HT1080 (cell line): ENCODE measurements at places on chromosomes 1 and 21. TPM values are rescaled to one million over a fixed set of nuclear protein-coding genes. Genes with fewer than 3 reads are reported as not detected.
A peak's percentile ranks its signal among the peaks of the same experiment; 100 is the strongest.

DNA sequence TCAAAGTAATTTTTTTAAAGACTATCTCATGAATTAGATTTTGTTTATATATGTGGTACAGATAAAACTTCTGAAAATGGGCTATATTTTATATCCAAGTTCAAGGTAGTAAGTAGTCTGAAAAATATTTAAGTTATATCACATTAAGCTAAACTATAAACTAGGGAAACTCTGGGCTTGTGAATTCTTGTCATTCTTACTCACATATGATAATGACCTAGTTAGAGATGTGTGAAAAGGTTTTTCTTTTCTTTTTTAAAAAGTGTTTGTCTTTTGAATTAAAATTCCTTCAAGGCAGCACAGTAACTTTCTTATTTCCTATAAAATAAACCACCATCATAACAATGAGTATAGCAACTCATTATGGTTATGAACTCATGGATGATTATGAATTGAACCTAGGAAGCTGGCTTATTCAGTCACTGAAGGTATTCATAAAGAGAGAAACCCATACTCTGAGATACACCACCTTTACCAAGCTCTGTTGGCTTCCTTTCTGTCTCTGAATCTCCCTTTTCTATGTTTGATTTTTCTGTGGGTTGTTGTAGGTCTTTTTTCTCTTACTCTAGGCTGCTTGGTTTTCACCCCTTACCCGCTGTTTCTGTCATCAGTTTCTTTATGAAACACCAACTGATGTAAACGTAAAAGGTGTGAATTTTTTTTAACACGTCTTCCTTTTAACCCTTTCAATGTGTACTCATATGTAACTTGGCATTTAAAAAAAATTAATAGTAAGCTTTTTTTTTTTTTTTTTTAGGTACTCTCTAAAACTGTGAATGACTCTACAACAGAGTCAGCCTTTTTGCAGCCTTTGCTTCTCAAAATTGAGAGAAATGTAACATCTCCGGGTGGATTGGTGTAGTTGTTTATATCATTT is 25.2 kb downstream of the IL12RB2 start:
- DNase-seq, result no peak

DNA sequence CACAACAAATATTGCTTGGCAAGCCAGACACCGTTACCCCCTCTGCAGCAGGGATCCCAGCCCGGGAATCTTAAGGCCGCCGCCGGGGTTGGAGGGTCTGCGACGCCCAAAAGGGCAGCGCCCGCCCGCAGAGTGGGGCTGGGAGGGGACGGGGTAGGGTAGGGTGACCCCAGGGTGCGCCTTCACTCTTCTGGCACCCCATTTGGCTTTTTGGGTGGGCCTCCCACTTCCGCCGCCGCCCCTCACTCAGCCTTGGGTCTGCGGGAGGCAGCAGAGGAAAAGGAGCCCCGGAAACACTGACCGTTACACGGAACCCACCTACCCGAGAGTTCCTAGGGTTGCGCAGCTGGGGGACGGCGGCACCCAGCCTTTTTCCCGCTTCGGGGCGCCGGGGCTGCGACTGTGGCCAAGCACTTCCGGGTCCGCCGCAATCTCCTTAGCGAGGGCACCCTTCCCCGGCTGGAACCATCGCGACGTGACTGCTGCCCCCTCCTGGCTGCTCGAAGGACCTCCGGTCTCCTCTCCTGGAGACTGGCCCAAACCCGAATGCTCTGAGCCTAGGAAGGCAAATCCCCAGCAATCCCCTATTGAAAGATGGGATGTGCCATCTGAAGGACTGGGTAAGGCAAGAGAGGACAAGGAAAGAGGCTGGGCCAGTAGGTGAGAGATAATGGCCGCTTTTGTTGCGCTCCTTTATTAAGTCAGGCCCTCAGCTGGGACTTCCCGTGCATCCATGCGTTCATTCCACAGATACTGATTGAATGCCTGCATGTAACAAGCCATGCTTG is at the start of gene PIGC:
PIGC (minus strand) TSS at position 404 of the 788 bp plus-strand sequence. CDS start 1,447 bp downstream, outside the sequence.
- peak; percentile 82 for DNase-seq

DNA sequence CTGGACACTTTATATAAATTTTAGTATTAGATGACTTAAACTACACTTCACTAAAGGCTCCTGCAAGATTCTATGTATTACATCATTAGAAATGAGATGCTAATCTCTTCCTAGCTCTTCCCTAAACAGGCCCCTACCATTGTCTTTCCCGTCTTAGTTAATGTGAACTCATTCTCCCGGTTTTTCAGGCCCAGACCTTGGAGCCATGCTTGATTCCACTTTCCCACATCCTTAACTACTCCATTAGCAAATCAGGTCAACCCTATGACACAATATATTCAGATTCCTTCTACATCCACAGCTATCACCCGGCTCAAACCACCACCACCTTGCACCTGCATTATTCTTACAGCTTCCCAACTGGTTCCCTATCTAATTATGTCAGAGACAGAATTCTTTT is 73.3 kb downstream of the NVL start:
- no peak for DNase-seq

- DNase-seq, result no peak
Observed at GRCh38 chr21:46131588-46131837, 23.9 kb downstream of the FTCD start.

DNA sequence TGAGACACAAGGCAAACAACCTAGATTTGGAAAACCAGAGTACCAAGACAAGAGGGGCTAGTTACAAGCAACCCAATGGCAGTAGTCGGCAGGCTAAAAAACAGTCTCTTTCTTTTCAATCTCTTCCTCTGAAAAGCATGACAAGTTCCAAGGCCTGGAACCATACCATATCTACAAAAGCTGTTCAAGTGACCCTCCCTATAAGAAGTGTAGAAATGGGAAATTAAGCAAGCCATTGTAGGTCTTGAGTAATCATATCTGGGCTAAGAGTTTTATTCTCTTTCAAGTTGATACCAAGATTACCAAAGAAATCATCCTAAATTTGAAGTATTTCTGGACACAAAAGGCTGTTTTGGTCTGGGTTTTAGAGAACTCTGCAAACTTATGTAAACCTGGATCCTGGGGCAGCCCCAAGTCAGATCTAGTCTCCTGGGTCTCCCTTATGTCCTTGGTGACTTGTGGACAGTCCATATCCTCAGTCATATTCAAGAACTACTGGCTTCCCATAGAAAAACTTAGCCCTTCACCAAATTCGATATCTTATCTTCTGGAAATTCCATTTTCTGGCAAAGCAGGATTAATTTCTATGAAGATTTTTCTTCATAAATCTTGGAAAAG is 24.7 kb downstream of the FMO3 start:
- no peak for DNase-seq

DNA sequence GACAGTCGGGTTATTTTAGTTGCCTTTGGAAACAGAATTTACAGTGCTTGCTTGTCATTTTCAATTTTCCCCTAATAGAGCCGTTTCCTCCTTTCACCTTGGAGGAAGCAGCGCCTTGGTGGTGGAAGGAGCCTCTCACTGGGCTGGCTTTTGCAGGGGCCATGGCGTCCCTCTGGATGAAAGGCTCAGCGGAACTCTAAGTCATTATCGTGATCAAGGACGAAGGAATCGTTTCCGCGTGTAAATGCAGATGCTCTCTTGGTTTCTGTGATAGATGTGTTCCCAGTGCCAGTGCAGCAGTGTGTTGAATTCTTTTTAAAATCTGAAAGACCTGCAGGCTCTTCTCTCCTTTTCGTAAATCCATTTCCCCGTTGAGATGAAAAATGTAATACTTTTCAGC is 126.2 kb upstream of the LMO4 start:
- no peak for DNase-seq

GRCh38 chr21:34916446-34916845 is 132.7 kb downstream of the RUNX1 start:
- no peak for DNase-seq

GRCh38 chr1:187262731-187263130 is 434.0 kb downstream of the PLA2G4A start:
- DNase-seq, result no peak

DNA sequence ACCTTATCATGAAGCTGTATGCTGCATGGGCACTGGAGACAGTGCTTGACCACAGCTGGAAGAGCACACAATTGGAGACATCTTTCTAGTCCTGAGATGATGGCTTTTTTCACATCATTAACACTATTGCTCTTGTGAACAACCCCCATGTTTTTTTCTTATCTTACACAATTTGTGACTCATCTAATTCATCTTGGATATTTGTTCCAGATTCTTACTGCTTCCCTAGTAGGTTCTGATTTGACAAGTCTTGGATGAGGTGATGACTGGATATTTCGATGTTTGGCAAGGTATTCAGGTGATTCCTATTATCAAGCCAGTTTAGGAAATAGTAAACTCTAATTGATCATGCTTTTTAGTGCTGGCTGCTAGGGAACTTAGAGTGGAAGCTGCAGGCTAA is 23.7 kb downstream of the HLX start:
- no peak for DNase-seq

DNA sequence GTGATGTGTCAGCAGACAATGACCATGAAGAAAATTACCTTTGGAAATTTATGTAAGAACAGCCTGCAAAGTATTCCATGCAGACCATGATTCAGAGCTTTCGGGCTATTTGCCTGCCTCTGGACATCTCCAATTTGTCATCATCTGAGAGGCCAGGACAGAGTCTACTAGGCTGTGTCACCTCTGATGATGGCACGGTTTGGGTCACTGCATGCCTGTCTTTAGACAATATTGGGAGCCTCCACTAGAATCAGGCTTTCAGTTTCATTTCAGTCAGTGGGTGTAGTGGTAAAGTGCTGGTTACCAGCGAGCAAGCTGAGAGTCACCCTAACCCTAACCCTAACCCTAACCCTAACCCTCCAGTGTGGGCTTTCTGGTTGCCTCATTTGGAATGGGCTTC is 80.8 kb downstream of the KCNJ6 start:
- DNase-seq, result no peak

DNA sequence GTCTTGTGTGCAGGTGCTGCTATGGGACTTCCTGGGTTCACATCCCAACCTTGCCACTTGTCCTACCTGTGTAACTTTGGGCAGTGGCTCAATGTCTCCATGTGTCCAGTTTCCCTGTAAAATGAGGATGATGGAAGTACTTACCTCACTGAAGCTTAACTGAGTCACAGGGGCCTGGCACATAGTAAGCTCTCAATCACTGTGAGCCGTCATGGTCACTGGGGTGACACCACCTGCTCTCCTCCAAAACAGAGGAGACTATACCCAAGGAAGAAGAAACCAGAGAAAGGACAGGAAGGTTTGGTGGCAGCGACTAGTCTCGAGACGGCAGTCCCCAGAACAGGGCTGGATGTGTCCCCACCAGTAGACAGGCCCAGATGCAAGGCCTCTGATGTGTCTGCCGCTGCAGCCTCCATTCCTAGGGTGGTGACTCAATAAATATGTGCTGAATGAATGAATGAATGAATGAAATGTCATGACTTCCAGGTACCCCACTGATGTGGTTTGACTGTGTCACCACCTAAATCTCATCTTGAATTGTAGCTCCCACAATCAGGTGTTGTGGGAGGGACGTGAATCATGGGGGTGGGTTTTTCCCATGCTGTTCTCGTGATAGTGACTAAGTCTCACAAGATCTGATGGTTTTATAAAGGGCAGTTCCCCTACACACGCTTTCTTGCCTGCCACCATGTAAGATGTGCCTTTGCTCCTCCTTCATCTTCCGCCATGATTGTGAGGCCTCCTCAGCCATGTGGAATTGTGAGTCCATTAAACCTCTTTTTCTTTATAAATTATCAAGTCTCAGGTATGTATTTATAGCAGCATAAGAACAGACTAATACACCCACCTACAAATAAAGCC is 13.0 kb upstream of the LRP8 start:
- peak; percentile 32 for DNase-seq

DNA sequence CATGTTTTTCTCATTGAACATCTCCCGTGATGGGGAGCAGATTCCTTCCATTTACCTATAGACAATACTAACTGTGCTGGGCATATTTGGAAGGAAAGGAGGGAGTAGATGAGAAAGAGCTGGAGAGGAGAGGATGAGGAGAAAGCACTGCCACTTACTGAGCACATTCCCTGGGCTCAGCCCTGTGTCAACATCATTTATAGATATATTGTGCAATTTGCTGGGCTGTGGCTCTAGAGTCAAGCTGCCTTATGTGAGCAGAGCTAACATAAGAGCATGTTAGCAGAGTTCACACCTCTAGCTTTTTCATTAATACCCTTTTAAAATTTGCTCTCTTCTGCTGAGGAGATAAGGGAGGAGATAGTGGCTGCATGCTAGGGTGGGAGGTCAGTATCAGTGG is 22.3 kb upstream of the CD53 start:
- no peak for DNase-seq

DNA sequence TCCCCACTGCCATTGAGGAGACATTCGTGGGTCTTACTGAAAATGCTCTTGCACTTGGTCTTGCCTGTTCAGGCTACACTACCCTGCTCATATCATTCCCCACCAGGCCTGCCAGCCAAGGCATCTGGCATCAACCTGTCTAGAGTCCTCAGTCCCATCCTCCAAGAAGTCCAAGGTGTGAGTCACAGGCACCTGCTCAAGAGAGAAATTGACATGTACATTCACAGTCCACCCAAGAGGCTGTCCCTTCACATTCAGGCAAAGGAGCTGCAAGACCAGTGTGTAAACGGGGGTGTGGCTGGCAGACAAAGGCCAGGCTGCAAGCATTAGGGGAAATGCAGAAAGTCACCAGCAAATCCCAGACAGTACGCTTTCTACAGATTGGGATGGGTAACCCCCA is 13.1 kb upstream of the PLA2G2C start:
- DNase-seq, result no peak

DNA sequence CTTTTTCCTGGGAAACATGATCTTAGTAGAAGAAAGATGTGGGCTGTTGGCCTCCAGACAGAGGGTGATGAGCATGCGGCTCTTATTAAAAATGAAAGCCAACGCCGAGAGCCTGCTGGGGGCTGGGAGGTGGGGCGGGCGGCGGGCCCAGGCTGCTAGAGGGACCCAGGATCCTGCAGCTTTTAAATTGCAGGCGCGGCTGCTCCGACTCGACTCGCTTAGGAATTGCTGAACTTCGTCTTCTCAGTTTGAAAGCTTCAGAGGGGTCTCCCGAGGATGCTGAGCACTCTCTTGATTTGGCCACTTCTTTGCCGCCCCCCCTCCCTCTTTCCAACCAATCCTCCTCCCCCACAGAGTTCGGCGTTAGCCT is 1.2 kb downstream of the AGPAT3 start:
- DNase-seq, result no peak

GRCh38 chr1:248759644-248760043 is 4.1 kb upstream of the LYPD8 start:
- DNase-seq, result no peak

GRCh38 chr21:35400233-35400939 is 351.3 kb upstream of the RUNX1 start:
- peak; percentile 65 for DNase-seq

GRCh38 chr1:102498929-102499328 is 502.2 kb upstream of the OLFM3 start:
- peak; percentile 20 for DNase-seq

DNA sequence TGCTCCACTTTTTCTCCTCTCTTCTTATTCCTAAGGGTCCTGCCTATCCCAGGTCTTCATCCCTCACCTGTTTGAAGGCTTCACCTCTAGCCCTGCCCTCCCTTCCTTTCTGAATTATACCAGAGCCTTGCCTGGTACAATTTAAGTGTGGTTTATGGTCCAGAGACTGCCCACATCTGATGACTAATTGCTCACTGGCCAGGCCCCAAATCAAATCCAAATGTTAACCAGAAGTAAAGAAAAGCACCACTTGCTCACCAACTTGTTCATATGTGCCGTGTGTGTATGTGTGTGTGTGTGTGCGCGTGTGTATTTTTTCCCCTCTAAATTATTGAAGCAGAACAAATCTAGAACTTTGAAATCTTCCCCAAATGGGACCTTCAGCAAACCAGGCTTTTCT is 26.4 kb downstream of the MYOM3 start:
- DNase-seq, result peak; percentile 30

GRCh38 chr1:176691251-176692228 is 228.6 kb downstream of the PAPPA2 start:
- peak; percentile 55 for DNase-seq

The IGSF9 gene
- total RNA-seq, result 0.80 and 1.2 TPM in 2 replicates

The WDR64 gene
- total RNA-seq, result not detected in 2 replicates

The SETSIP gene
- total RNA-seq, result 0.26 and 0.27 TPM in 2 replicates

The WNT9A gene
- 0.33 and 0.68 TPM in 2 replicates for total RNA-seq

The DENND2C gene
- 0.21 and 0.47 TPM in 2 replicates for total RNA-seq
